Osteocyte (in vitro differentiated cells): ENCODE measurements at places on chromosomes 4 and X. TPM values are rescaled to one million over a fixed set of nuclear protein-coding genes. Genes with fewer than 3 reads are reported as not detected.

DNA sequence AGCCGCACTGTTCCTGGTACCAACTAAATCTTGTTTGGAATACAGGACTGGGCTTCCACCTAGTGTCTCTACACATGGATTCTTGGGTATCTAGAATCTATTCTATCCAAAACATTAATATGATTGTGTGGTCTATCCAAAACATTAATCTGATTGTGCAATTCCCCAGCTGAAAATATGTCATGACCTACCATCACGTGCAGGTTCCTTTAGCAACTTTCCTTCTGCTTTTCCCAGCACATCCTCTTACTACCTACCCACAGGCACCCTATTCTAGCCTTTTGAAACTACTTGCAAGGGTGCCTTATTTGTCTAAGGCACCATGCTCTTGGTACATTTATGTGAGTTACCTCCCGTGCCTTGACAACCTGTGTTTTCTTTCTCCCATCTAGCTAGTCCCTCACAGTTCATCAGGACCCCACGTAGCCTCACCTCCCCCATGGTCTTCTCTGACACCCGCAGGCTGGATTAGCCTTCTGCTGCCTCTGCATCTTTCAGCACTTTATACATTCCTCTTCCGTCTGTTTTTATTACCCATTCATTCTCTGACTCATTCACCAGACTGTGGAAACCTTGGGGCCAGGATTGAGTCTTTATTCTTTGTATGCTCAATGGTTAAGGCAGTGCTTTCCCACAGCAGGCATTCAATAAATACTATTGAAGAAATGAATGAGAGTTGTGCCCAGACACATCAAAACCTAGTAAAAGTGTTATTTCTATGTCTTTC is 88.8 kb upstream of the FAM9B start:
- no peak for DNase-seq

GRCh38 chr4:82780752-82781231 is 17.8 kb downstream of the SCD5 start:
- peak; percentile 88 for DNase-seq

GRCh38 chr4:175874306-175874705 is 62.2 kb upstream of the GPM6A start:
- DNase-seq: no peak

GRCh38 chr4:89123451-89123851 is 12.1 kb downstream of the TIGD2 start:
- no peak for DNase-seq

GRCh38 chrX:13094828-13095341 is 50.5 kb upstream of the FAM9C start:
- DNase-seq: no peak

DNA sequence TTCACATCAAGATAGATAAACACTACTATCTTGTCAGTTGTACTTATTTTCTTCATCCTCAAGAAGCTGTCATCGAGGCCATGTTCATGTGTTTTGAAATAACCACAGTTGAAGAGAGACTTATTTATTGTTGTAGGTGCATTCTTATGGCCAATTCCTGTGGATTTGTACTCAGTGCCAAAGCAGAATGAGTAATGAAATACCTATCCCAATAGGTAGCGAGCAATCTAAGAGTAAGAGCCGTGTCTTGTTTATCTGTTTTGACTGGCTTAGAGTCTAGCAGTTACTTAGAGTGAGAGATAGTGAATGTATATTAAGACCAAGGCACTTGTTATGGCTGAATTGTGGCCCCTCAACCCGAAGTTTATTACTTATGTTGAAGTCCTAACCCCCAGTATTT is 631.0 kb upstream of the SPANXN1 start:
- no peak for DNase-seq

Gene SCRG1
- total RNA-seq: 2.2 and 2.6 TPM in 2 replicates
